Urothelium cell line (cell line): ENCODE measurements at places on chromosomes 6 and 20.

DNA sequence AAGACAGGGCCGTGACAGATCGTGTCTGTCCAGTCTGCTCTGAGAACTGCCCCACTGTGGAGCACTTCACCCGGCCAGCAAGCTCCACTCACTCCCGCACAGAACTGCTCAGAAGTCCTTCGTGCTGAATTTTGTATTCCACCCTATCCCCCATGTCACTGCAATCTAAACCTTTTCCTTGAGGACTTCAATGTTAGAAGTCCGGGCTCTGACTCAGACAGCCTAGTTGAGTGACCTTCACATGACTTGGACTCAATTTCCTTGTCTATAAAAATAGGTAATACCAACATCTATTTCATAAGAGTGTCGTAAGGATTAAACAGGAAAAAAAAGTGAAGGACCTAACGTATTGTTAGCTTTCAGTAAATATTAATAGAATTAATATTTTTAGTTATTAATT lies 161.6 kb downstream of the QRSL1 start:
- DNase-seq: no peak

GRCh38 chr20:33650753-33651561 lies 11.2 kb upstream of the C20orf144 start:
- no peak for DNase-seq

DNA sequence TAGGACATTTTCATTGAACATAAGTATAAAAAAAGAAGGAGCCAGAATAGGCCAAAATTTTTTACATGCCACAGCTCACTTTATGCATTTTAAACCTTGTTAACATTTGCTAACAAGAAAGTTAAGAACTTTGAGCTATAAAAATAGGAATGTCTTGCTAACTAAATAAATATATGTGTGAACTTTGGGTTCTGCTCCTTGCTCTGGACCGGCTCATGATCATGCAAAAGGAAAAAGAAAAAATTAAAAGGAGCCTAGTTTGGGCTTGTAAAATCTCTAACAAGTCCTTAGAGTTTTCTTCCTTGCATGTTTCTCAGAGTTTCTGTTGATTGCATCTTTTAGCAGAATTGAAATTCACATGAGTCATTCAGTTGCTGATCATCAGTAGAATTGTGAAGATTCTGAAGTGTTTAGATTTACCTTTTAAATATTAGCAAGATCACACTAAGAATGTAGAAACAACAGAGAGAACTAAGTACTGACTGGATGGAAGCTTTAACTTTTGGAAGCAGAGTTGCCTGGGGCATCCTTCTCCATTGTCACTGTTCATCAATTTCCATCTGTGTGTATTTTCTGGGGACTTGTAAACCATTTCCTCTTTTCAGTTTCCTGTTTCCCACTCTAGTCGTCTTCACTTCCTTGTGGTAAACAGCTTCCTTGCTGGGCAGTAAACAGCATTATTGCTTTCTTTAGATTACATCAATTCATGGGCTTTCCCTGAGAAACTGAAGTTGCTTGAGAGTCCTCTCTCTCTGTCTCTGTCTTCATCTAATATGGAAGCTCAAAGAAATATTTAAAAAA lies 458.4 kb upstream of the BTBD3 start:
- no peak for DNase-seq

GRCh38 chr6:125700581-125701353 lies 48.7 kb upstream of the HEY2 start:
- DNase-seq: no peak

- DNase-seq: no peak
Observed at GRCh38 chr20:719068-719467, 43.5 kb upstream of the SCRT2 start.

DNA sequence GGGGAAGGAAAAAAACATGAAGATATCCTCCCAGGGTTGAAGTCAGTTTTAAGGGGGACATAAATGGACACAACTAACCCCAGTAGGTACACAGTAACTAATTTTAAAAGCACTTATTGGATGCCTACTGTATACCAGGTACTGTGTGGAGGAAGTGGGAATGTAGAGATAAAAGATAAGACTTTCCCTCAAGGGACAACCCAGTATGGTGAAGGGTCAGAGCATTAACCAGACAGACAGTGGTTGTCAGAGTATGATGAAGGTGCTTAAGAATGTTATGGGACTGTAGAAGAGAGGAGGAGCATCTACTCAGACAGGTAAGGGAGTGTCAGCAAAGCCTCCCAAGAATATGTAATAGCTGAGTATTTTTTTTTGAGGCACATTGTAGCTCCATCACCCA lies 906 bp downstream of the ABCF1 start:
- DNase-seq: no peak

DNA sequence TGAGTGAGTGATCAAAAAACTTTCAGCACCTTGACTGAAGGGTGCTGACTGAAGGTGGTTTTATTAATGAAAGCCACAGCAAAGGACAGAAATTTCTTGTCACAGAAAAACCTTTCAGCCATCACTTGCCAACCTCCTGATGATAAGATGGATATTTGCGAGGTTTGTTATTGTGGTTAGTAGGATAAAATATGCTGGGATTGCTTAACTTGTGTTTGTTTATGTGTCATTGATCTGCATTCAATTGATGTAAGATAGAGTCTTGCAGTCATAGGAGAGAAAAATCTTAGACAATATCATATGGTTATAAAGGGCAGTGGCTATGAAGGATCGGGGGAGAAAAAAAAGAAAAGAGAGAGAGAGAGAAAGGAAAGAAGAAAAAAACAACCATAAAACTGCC lies 1.2 kb downstream of the TSBP1 start:
- DNase-seq: no peak

- DNase-seq: no peak
Observed at GRCh38 chr6:84329516-84329915, 102.1 kb upstream of the CEP162 start.

DNA sequence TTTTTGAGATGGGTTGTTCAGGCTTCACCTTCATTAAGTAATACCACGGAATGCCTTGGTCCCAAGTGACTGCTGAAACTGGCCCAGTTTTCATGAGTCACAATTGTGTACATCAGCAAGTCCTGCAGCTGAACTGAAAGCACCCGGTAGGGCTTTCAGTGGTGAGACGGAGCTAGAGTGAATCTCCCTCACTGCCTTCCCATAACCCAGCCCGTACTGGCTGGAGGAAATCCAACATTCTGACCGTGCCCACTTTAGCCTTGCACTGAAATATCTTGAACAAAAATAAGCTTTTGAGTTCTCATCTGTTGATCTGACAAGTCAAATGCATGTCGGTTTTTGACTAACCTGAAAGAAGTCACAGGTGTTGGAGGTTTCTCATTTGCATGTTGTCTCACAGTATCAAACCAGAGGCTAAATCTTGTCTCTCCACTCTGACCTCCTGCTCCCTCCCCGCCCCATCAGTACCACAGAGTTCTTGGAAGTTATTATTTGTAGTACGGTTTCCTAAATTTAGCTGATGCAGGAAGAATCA lies 35.9 kb downstream of the DUSP22 start:
- peak; percentile 27 for DNase-seq

DNA sequence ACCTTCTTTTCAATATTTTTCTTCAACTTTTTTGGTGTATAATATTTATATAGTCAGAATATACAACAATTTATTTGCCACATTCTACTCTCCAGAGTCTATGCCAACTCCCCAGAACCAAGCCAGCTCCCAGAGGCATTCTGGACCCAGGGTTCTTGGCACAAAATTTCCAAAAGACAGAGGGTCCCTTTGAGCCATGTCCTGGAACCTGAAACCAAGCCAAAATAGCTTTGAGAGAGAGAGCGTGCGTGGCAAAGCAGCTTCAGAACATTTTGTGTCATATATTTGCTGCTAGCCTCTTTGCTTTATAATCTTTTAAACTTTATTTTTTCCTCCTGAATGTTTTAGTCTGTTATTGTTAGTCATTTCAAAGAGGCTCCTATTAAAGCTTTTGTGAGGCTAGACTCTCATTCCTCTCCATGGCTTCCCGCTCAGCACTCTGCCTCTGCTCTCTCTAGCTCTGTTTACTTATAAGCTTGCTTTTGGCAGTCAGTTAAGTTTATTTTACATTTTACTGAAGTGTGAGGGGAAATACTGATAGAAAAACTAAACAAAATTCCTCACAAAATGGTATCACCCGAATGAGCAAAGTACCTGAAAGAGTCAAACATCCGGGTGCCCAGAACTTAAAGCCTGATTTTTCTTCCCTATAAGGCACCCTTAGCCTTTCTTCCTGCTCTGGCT lies 605.1 kb upstream of the ID4 start:
- no peak for DNase-seq

GRCh38 chr6:49576618-49577017 lies 26.1 kb downstream of the C6orf141 start:
- no peak for DNase-seq

DNA sequence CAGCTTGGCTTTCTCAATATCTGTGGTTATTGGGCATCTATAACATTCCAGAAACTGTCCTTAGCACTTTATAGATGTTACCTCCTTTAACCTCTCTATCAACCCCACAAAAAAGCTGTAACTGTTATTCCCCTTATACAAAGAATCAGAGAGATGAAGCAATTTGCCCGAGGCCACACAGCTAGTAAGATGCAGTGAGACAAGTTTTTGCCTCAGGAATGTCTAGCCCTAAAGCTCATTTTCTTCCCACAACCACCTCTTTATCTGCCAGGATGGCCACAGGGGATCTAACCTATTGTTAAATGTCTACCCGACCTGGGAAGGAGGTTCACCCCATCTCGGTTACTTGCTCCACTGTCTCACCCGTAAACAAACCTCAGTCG lies 31.9 kb upstream of the TCP11 start:
- DNase-seq: no peak

DNA sequence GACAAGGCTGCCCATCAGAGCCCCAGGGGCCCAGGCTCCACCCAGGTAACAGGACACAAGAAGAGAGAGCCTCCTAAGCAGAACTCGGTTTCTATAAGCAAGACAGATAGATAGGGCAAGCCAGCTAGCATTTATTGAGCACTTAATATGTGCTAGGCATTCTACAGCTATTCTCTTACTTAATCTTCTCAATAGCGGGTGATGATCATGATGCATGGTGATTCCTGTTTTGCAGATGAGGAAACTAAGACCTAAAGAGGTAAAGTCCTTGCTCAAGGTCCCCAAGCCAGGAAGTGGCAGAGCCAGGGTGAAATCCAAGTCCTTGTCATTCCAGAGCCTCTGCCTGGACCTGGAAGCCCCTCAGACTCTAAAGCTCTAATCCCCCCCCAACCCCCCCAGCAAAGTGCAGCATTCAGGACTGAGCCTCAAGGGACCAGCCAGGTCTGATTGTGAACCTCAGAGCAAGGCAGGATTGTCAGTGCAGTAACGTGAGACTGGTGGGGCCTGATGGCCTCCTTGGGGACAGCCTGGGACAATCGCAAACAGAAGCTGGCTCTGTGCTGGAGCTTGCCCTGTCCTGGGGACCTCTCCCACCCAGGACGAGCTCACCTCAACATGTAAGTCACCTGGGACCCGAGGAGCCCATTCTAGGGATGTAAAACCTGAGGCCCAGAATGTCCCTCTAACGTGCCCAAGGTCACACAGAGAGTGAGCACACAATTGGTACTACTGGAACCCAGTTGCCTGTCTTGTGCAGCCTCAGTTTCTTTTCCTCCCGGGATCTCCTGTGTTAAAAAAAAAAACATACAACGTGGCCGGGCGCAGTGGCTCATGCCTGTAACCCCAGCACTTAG lies 48.4 kb upstream of the PTGIS start:
- no peak for DNase-seq

DNA sequence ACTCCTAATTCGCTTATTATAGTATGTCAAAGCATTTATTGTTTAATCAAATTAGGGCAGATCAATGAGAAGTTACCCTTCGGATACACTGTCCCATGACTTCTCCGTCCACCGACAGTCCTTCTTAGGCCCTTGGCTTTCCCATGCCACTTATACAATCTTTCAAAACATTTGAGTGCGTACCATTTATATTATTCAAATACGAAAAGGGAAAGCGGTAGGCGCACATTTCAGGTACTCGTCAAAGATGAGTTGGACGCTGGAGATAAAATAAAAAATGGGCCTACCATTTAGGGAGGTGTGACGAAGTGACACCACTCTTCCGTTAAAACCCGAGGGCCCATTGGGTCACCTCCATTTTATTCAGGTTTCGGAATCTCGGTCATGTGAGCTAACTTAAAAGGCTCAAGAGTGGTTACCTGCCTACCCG lies 542 bp upstream of the AFG1L start:
- no peak for DNase-seq

DNA sequence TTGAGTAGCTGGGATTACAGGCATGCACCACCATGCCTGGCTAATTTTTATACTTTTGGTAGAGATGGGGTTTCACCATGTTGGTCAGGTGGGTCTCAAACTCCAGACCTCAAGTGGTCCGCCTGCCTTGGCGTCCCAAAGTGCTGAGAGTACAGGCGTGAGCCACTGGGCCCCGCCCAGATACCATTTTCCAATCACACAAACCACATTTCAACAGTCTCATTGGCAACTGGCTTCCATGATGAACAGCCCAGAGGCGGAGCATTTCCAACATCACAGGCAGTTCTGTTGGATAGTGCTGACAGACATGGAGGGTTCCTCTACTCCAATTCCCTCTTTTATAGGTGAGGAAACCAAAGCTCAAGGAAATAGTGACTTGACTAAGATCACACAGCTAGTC lies 43.9 kb upstream of the PLCB4 start:
- no peak for DNase-seq

- no peak for DNase-seq
Observed at GRCh38 chr6:54114991-54115390, 3.7 kb downstream of the MLIP start.

DNA sequence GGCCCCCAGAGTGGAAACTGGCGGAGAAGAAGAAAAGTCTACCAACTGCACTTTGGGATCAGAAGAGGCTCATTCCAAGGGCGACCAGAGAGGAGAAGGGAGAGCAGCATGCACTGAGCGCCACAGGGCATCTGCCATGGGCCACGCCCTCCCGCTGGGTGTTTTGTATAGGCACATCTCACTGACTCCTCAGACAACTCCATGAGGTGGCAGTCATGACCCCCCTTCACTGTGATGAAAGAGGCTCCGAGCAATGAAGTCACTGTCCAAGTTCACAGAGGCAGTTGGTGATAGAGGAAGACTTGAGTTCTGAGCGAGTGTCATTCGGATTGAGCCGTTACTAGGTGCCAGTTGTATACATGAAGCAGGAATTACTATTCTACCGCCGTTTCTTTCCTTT lies 15.4 kb downstream of the BPIFB1 start:
- no peak for DNase-seq

DNA sequence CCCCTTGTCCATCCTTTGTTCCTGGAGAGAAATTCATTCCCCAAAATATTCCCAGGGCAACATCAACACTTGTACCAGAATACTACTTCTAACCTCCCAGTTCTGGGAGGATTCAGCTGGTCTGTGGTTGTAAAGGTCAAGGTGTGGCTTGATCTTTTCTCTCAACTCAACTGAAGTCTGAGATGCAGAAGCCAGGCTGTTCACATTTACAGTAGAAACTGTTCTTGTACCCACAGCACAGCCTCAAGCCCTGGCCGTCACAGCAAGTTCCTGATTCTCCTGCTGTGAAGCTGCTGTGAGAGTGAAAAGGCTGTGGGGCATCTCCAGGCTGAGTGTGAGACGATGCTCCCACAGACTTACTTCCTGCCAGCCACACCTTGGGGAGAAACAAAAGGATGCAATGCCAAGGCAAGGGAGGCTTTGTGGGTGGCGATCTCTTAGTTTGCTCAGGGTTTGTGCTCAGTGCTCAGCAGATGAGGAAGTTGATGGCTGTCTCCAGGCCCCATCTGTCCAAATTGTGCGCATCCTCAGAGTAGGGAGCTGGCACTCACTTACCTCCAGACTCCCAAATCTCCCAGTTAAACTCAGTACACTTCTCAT lies 143.9 kb upstream of the FOXA2 start:
- no peak for DNase-seq

GRCh38 chr6:132708771-132709170 lies 5.1 kb downstream of the VNN1 start:
- DNase-seq: no peak
